NCI-H460 (cell line): ENCODE measurements at places on chromosomes 3 and 15.

DNA sequence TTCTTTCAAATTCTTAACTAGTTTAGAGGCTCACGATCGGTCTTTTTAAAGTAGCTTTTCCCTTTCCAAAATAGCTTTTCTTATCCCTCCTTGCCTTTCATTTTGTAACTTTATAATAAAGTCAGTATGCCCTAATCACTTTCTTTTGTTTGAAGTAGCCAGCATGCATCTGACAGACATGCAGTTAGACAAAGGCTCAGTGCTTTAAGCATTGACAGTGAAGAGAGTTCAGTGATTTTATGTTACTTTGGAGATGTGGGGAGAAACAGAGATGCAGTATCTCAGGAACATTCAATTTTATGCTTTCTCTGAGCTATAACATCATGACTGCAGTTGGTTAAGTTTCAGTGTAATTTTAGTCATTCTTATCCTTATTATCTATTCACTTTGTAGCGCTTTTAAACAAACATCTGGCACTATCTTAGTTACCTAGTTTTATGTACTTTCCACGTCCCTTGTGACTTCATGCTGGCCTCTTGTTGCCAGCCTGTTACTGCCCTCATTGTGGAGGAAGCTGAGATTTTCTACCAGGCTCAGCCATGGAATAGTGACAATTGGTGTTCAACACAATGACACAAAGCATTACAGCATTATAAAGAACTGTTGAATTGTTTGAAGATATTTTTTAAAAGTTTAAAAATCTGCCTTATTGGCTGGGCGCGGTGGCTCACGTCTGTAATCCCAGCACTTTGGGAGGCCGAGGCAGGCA, 90.3 kb downstream of the AKAP13 start:
- no peak for DNase-seq

- no peak for DNase-seq
Measured at GRCh38 chr3:71395927-71396695, 187.4 kb downstream of the FOXP1 start.

DNA sequence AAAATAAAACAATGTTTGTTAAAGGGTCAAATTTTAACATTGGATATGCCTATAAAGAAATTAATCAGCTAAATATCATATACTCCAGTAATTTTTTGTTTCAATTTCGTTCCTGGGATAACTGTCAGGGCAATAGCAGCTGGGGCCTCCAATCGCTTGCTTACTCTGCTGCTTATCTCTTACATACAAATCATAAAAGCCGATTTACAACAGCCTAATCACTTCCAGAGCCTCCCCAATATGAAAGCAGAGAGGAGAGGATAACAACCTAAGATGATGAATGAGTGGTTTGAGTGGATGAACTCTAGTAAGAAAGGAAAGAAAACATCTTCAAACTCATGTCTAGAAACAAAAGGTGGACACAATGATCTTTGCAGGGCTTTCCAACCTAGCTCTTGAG, 80.7 kb upstream of the PSMD6 start:
- DNase-seq: no peak

- no peak for DNase-seq
Measured at GRCh38 chr15:67140078-67140833, 74.9 kb downstream of the SMAD3 start.

DNA sequence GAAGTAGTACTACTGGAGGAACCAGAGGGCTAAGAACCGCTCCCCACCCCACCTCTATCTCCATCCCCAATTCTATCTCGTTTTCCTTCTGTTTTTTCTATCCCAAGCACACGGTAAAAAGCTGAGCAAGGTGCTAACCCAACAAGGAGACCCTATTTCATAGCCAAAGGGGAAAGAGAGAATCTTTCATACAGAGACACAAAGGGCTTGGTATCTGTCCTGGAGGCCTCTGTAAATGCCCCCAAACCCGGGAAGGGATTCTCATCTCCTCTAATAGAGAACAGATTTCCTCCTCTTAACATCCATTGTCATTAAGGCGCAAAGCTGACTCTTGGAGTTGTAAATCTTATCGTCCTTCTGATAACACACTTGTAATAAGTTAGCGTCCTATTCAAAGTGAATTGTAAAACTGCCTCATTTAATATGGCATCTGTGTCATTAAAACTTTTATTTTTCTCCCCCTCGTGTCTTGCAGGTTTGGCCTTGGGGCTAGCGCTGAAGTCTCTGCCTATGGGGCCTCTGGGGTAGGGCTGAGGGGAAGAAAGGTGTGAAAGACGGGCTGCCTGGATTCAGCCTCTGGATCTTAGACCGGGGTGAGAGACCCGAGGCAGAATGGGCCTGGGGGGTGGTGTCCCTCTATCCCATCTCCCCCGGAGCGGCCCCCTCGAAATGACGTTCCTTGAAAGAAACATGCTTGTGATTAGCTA, 12.1 kb downstream of the NR2F2 start:
- no peak for DNase-seq

- DNase-seq: peak; percentile 31
Measured at GRCh38 chr3:50525987-50526386, 22.6 kb upstream of the CACNA2D2 start.

DNA sequence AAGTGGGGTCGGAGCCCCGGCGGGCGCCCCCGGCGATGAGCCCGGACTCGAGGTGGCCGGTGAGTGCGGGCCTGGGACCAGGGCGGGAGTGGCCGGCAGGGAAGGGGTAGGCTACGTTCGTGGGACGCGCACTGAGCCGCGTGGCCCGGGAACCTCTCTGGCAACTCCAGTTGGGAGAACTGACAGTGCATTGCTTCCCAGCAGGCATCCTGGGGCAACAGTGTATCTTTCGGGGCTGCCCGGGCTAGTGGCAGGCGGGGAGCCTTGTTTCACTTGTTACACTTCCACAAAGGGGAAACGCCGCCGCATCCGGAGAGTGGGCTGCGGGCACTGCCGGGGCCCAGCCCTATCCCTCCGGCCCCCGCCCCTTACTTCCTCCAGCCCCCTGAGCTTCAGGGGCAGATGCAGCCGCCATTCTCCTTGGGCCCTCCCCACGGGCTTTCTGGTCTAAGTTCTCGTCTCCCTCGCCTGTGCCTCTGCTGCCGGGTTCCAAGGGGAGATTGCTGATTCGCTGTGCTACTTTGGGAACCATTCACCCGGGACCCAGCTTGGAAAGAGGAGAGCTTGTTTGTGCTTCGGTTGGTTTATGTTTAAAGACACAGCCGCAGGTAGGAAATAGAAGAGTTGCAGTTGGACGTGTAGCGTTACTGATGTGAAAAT, 675 bp downstream of the BRPF1 start:
- DNase-seq: no peak

DNA sequence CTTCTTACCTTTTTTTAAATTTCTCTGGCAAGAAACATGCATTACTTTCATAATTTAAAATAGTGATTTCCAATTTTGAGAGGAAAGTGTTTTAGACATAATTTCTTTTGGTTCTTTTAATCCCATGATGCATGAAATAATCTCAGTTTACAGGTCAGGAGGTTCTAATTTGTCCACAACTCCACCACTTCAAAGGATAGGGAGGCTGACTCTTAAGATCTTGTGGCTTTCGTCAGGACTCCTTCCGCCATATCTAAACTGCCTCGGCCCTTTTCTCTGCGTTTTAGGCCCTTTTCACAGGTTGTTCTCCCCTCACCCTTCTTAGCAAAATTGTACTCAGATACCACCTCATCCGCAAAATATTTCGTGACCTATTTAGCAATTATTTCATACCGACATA, 8.0 kb downstream of the DYNC1LI1 start:
- DNase-seq: no peak
